ENCODE measurements at places on chromosomes 2 and 18.

GRCh38 chr2:176175709-176176607 is 12.5 kb upstream of the HOXD1 start:
- DNase-seq: no peak

GRCh38 chr2:224038830-224039079 is 331 bp downstream of the SERPINE2 start:
- no peak for DNase-seq

DNA sequence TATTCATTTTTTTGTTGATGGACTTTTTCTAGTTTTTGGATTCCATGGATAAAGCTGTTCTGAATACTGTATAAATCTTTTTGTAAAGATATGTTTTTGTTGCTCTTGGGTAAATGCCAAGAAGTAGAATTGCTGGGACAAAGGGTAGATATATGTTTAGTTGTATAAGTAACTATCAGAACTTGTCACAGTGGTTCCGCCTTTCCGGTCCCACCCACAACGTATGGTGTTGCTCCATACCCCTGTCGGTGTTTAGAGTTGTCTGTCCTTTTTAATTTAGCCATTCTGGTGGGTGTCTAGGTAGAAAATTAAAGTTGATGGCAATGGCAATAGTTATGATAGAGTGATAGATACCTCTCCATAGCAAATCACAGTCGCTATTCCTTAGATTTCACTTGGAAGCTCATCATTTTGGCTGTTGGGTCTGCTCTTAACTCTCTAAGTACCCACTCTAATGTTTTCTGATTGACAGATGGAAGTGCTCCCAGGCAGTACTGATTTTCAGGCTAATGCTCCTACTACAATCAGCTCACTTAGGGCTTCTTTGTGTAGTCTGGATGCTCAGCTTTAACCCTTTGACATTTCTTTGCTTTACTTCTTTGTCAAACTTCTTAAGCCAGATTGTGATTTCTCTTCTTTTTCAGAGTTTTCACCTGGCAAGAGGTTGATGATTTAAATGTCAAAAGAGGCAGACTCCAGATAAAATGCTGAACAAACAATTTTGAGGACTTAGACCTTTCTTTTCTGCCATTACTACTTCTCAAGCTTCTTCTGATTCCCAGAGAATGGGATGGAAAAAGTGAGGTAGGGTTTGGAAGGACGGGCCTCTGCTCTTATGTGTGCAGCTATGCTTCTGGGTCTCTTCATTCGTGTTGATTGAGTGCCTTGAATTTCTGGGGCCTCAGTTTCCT is 156.4 kb downstream of the AQP4 start:
- no peak for DNase-seq

DNA sequence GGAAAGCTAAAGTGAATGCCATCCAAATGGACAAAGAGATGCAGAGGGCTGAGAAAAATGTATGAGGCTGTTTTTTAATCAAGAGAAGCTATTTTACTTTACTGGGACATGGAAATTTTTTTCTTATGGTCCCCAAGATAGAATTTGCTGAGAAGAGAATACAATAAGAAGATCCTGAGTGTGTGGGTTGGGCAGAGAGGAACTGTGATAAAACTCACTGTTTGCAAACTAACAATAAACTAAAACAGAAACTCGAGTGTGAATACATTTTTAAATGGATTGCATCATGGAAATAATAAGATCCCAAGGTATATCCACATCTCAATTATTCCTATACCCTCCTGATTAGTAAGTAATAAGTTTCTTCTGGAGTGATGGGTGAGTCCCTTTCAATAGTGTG is 4.4 kb downstream of the NEB start:
- DNase-seq: no peak

- DNase-seq: no peak
Observed at GRCh38 chr2:98900721-98901120, 35.3 kb downstream of the CRACDL start.

- no peak for DNase-seq
Observed at GRCh38 chr2:105502625-105503334, 103.9 kb upstream of the FHL2 start.

GRCh38 chr2:26917135-26917836 is 53.2 kb upstream of the MAPRE3 start:
- DNase-seq: no peak

All from NCI-H1930 (cell line).